ENCODE measurements at places on chromosomes 16 and 17. TPM values are rescaled to one million over a fixed set of nuclear protein-coding genes. Genes with fewer than 3 reads are reported as not detected.

DNA sequence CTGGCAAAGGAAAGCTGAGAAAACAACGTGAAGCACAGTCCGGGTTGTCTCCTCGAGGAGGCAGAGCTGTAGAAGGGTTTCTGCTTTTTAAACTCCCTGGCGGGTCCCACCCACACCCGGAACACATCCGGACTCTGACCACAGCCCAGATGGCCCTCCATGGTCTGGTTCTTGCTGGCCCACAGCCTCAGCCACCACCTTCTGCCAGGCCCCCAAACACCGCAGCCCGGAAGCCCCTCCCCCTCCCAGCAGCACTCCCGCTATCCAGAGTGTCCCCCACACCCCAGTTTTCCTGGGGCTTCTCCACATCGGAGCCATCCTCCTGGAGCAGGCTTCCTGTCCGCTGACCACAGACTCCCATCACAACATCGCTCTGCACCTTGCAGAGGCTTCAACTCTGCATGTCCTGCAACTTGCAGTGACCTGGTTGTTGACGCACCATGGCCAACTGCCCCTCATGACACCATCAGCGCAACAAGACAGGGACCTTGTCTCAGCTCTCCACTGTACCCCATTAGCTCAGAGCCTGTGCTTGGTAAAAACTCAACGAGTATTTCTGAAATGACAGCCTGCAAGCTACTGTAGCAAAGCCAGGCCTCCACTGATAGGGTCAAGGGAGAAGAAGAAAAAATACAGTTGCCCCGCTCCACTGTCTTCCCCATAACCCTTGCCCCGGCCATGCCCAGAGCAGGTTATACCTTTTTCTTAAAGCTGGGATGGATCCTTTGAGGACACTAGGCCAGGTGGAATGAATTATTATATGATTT is 129.8 kb downstream of the C16orf78 start:
- DNase-seq = no peak

GRCh38 chr17:61744252-61744651 is 119.1 kb downstream of the BRIP1 start:
- no peak for DNase-seq

Gene FLYWCH2
- total RNA-seq = 34.5 TPM

Gene TSPAN10
- total RNA-seq = 1.4 TPM

DNA sequence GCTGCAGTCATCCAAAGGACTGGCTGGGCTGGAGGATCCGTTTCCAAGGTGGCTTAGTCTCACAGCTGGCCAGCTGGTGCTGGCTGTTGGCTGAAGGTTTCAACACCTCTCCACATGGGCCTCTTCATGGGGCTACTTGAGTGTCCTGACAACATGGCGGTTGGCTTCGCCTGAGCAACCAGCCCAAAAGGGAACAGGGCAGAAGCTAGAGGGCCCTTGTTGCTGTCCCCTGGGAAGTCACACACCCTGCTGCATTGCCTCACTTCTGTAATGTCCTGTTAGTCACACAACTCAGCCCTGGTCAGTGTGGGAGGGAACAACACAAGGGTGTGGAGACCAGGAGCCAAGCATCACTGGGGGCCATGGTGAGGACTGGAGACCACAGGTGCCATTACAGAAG is 36.6 kb downstream of the C16orf78 start:
- DNase-seq = no peak

All from HT1080 (cell line).